Bladder microvascular endothelial cell (primary cell): ENCODE measurements at places on chromosomes 1 and 21. TPM values are rescaled to one million over a fixed set of nuclear protein-coding genes. Genes with fewer than 3 reads are reported as not detected.

CHIA gene
- not detected in 2 replicates for total RNA-seq

LRRN2 gene
- 0.19 TPM in 1 of 2 replicates, not detected in the other for total RNA-seq

KCNE1 gene
- under 0.01 and 0.25 TPM in 2 replicates for total RNA-seq

FAM177B gene
- total RNA-seq, result not detected in 2 replicates

HCN3 gene
- total RNA-seq, result 0.32 and 1.0 TPM in 2 replicates

TCHH gene
- under 0.01 and 0.06 TPM in 2 replicates for total RNA-seq

P3R3URF gene
- total RNA-seq, result not detected in 2 replicates

YY1AP1 gene
- 34.0 and 63.6 TPM in 2 replicates for total RNA-seq

NBPF26 gene
- total RNA-seq, result 2.4 and 12.0 TPM in 2 replicates
